ENCODE measurements at places on chromosomes 12 and 14.

GRCh38 chr14:70281939-70282338 lies 77.5 kb downstream of the COX16 start:
- no peak for DNase-seq

GRCh38 chr12:69698054-69698453 lies 1.0 kb downstream of the BEST3 start:
- no peak for DNase-seq

GRCh38 chr14:47722929-47723693 lies 47.7 kb upstream of the MDGA2 start:
- DNase-seq, result no peak

DNA sequence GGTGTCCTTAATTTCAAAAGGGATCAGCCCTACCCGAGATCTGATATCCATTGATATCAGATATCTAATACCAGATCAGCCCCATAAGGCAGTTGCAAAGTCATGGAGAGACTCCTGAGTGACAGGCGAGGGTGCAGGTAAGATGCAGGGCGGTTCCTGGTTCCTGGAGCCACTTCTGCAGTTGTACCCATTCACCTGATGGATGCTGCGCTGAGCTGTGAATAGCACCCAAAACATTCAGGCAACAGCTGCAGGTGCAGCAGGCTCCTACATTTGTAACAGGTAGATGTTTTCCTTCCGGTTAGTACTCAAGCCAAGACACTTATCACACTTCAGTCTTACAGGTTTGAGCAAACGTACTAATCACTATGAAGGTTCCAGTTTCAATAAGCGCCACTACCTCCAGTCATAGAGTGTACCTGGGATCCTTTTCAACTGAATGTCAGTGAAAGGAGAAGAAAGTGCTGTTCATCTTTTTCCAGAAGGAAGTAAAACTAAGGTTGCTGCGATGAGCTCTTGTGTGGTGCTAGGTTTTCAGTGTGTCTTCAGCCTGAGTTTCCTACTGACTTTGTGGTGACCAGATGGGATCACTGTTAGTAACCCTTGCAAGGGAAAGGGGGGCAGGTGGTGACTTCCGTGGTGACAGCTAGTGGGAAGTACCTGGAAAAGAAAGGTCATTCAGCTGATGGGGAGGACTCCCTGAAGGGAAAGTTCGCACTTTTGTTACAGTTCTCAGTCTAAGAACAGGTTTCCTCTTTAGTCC lies 1.9 kb downstream of the ATP6V0A2 start:
- no peak for DNase-seq

GRCh38 chr12:71071536-71072097 lies 86.2 kb downstream of the TSPAN8 start:
- DNase-seq, result no peak

DNA sequence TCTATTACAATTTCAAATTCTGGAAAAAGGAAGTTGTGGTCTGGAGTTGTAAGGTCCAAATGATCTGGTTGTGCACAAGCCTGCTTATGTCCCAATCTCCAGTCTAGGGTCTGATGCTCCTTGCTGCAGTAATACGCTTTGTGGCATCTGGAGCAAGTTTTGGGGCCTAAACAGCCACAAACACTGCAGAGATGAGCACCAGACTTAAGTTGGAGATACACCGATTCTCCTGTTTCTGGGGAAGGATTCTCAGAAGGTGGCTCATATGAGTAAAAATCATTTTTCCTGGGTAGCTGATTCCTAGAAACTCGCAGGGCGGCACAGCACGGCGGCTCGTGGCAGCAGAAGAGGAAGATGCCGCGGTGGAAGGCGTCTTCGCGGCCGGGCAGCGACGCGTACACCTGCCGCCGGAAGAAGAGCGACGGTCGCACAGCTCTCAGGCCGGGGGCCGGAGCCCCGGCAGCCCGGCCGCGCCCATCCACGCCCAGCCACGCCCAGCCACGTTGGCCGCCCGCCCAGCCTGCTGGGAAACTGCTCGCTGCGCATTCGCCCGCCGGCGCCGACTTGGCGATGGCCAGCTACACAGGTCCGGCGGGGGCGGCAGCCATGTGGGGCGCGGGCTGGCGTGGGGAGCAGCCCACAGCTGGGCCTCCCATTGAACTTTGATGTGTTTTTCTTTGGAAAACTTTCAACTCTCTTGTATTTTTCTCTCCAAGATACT lies 129.0 kb downstream of the ASCL4 start:
- peak; percentile 55 for DNase-seq

DNA sequence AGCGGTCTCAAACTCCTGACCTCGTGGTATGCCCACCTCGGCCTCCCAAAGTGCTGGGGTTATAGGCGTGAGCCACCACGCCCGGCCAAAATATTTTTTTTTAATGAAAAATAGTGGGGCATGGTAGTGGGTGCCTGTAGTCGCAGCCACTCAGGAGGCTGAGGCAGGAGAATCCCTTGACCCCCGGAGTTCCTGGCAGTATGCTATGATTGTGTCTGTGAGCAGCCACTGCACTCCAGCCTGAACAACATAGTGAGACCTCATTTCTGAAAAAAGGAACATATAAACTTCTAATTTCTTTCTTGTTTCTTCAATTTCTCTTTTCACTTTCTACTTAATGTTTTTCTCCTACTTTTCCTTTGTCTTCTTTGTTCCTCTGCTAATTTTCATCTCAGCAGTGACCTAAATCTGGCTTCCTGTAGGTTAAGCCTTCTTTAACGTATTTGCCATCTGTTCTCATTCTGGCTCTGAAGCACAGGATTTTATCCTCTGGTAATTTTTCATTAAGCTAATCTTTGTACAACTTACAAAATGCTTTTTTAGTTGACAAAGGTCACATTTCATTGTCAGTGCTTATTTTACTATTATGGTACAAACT lies 4.5 kb upstream of the RPGRIP1 start:
- DNase-seq, result no peak

GRCh38 chr12:94679554-94680195 lies 29.3 kb upstream of the TMCC3 start:
- no peak for DNase-seq

DNA sequence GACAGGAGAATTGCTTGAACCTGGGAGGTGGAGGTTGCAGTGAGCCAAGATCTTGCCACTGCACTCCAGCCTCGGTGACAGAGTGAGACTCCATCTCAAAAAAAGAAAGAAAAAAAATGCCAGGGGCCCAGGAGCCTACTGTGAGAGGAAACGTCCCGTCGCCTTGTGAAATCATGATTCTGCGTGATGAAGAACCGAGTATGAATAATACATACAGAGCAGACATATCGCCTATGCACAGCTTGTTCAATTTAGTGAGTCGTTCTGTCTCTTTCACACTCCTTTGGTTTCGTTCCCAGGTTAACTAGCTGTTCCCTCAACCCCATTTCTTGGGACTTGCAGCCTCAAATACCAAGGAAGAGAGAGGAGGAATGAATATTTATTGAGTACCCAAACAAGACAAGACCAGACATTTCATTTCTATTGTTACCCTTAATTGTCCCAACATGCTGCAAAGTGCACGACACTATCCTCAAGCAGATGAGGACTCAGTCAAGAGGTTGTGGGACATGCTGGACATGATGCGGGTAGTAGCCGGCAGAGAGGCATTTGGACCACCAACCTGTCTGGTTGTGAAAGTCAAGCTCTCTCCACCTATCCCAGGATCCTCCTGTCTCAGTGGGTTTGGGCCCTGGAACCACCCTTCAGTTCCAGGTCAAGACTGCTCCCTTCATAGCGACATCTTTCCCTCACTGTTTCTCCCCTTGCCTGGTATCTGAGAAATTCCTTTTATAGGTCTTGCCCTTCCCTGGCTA lies 8.6 kb upstream of the CD27 start:
- DNase-seq, result no peak

DNA sequence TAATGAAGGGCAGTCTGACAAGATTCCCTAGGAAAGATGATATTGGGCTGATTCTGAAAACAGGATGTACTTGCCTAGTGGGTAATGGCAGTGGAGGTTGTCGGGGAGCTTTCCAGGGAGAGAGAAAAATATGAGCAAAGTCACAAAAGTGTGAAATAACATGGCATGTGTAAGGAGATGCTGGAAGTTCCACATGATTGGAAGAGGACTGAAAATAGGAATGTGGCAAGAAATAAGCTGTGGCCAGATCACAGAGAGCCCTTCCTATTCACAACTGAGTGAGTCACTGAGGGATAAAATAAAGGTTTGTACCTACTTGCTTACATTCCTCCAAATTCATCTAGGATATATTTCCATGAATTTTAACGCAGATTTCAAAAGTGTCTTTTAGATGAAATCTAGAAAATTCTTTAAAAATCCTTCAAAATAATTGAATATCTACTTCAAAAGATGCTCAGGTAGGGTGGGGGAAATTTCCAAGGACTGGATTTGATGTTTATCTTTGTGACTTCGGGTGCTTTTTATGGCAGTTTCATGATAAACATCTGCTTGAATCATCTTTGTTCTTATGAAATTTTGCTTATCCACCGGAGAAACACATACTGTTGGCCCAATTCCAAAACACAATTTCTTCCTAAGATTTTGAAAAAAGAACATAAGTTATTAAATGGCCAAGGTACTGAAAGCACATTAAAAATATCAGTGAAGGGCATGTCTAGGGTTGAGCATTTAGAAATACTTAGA lies 36.3 kb upstream of the SLC2A13 start:
- DNase-seq, result no peak

GRCh38 chr12:27257104-27257843 lies 13.2 kb downstream of the STK38L start:
- peak; percentile 14 for DNase-seq

- DNase-seq, result no peak
These were observed 53.9 kb upstream of the NUDT4 start for GRCh38 chr12:93323625-93324329.

DNA sequence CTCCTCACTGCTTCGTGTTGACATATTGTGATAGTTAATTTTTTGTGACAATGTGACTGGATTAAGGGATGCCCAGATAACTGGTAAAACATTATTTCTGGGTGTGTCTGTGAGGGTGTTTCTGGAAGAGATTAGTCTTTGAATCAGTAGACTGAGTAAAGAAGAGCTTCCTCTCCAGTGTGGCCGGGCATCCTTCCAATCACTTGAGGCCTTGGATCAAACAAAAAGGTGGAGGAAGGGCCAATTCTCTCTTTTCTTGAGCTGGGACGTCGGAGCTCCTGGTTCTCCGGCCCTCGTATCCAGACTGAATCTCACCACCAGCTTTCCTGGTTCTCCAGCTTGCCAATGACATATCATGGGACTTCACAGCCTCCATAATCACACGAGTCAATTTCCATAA lies 240.4 kb downstream of the CHST11 start:
- DNase-seq, result no peak

- DNase-seq, result peak; percentile 51
These were observed 60.6 kb upstream of the KCNA1 start for GRCh38 chr12:4849115-4849541.

GRCh38 chr14:52950410-52950897 lies 396 bp downstream of the FERMT2 start:
- DNase-seq, result peak; percentile 50
